ENCODE measurements at places on chromosomes 1 and 21.

DNA sequence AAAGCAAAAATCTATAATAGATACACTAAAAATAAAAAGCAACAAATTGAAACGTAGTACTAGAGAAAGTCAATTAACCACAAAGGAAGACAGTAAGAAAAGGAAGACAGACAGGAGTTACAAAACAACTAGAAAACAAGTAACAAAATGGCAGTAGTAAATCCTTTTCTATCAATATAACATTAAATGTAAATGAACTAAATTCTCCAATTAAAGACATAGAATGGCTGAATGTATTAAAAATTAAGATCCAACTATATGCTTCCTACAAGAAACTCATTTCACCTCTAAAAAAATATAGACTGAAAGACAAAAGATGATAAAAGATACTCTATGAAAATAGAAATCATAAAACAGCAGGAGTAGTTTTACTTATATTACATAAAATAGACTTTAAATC, 79.1 kb downstream of the CTH start:
- DNase-seq = no peak

- peak; percentile 39 for DNase-seq
Measured at GRCh38 chr1:42380586-42381279, at the start of gene RIMKLA. RIMKLA (plus strand) TSS chr1:42380792; CDS start chr1:42380935, 143 bp downstream.

DNA sequence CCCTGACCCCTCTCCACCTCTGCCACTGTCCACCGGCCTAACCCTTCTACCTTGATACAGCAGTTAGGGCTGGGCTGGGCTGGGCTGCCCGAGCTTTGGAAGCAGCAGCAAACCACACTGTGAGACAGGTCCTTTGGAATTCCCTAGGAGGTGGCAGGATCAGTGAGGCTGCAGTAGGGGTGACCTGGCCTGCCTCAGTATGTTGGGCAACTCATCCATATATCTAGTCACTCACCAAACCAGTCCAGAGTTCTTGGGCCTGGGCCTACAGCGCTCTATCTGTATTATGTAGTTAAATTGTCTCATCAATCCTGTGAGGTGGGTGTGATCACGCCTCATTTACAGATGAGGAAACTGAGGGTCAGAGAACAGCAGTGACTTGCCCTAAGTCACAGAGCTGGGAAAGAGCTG, 13.3 kb upstream of the SYNC start:
- DNase-seq = no peak

DNA sequence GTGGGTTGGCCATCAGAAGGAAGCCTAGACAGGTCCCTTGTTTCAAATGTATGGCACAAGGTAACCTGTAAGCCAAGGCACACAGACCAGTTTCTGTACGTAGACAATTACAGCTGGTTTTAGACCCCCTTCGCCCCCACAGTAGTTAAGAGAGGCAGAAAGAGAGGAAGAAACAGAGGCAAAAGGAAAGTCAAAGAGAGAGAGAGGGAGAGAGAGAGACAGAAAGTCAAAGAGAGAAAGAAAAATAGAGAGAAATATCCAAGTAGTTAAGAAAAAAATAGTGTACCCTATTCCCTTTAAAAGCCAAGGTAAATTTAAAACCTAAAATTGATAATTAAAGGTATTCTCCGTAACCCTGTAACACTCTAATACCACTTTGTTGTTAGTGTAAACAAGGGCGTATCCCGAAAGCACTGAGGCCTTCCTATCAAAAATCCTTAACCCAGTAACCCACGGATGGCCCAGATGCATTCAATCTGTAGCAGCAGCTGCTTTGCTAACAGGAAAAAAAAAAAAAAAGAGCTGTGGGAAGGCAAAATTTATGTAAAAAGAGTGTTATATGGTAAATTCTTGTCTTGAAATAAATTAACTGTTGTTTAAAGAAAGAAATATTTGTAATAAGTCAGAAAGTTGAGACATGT, 49.4 kb downstream of the ADCY10 start:
- no peak for DNase-seq

GRCh38 chr1:17627239-17628052, 87.9 kb downstream of the ARHGEF10L start:
- no peak for DNase-seq

DNA sequence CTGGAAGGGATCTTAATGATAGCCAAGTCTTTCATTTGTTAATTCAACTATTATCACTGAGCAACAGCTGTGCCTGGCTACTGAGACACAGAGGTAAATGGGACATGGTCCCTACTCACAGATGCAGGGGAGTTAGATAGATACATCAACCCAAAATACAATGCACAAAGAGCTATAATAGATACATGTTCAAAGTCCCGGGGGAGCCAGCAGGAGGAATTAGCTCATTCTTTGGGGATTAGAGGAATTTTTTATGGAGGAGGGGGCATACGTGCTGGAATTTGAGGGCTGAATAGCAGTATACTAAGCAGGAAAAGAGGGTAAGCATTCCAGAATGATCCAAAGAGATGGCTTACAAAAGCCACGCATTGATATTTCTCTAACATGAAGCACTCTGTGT, 34.6 kb downstream of the C8B start:
- no peak for DNase-seq

- DNase-seq = peak; percentile 31
Measured at GRCh38 chr1:46613661-46614603, 2.7 kb downstream of the MOB3C start.

- DNase-seq = no peak
Measured at GRCh38 chr1:2027961-2028583, 8.9 kb downstream of the GABRD start.

DNA sequence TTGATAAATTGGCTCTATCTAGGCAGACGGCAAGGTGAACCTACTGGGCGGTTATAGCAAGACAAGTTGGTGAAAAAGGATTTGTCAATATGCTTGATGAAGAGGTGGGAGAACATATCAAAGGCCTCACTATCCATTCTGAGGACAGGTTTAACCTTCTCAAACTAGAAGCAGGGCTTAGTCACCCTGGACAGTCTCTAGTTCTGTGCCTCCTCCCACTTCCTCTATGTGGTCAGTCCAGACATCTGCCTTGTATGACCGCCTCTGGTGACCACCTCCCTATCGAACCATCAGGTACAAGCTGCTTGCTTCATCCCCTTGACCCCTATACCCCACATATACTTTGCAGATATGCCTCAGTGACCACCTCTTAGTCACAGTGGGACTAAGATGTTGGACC, 2.3 kb upstream of the SCYL3 start:
- DNase-seq = no peak

DNA sequence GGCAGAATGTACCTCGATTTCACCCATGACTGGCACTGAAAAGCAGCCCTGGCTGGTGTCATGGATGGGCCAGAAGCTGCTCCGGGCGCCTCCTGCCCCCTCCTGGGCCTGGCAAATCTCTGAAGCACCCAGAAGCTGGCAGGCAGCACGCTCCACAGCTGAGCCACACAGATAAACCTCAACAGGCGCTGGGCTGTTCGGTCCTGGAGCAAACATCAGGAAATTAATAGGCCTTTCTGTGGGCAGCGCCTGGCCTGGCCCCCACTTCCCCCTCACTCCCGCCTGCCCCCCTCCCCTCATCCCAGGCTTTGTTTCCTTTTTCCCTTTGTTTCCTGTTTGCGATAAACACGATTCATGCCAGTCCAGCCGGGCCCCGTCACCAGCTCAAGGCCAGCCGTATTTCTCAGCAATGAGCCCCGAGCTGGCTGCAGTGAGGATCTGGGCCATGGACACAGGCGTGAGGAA, 20.1 kb upstream of the DISP3 start:
- no peak for DNase-seq

DNA sequence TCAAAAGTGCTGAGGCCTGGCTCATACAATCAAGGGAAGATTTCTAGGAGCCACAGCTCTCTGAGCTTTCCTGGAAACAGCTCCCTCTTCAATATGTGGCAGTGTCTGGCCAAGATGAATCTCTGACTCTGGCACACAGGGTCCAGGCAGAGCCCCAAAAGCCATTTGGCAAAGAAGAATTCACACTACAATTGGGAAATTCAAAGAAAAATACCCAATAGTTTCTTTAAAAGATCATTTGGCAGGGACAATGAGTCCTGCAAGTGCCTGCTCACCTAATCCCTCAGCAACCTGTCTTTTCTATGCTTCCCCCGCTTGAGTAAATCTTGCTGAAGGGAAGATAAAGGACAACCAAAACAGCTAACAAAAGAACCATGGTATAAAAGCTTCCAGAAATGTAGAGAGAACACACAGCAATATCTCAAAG, 124.6 kb downstream of the TGFBR3 start:
- no peak for DNase-seq

GRCh38 chr1:200706111-200706814, 32.4 kb upstream of the CAMSAP2 start:
- no peak for DNase-seq

DNA sequence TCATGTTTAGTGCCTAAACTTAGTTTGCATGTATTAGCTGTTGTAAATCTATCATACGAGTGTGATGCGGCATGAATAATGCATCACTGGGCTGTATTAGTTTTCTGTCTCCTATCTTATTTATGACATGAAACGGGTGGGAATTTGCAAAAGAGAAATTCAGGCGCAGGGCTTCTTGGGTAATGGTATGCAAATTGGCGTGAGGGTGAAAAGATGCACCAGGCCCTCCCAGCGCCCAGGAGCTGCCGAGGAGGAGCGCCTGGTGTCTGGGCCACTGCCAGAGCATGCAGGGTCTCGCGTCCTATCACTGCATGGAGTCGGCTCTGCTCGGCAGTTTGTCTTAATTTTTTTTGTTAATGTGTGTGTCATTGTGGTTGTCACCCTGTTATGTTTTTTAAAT, 82.9 kb upstream of the ACTL8 start:
- no peak for DNase-seq

DNA sequence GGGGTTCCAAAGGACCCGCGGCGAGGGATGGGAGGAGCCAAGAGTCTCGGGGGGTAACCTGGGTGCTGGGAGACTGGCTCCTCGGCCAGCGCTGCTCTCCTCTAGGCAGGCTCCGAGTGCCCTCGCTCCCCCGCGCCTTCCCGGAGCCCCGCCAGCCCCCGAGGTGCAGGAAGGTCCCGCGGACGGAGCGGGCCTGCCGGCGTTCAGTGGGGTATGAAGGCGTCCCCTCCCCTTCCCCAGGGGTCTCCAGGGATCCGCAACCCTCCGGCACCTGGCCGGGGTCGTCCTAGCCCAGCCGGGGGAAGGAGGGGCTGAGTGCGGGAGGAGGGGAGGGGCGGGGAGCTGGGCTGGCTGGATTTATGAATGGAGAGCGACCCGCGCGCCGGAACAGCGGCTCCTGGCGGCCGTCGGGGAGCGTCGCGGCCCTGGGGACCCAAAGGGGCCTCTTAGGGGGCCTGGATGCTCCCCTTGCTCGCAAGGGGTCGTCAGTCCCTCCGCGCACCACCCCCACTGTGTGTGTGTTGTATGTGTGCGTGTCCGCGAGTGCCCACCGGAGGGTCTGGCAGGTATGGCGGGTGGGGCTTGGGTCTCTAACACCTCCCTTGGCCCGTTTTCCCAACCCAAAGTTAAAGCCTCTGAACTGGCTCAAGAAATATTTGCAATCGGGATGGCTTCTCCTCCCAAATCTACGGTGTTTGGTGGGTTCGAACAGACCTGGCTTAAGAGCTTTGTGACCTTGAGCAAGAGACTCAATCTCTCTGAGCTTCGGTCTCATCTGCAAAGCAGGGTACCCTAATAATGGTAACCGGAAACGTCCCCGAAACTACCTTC, 642 bp downstream of the HCRTR1 start:
- DNase-seq = peak; percentile 37

GRCh38 chr1:51627672-51628071, 10.8 kb downstream of the OSBPL9 start:
- no peak for DNase-seq

GRCh38 chr1:91133248-91133647, 111.4 kb upstream of the ZNF644 start:
- no peak for DNase-seq

GRCh38 chr1:27666791-27667254, 5.2 kb downstream of the IFI6 start:
- DNase-seq = no peak

- DNase-seq = no peak
Measured at GRCh38 chr21:46613391-46613790, 8.5 kb upstream of the S100B start.

- DNase-seq = no peak
Measured at GRCh38 chr1:79325126-79325525, 318.6 kb upstream of the ADGRL4 start.

DNA sequence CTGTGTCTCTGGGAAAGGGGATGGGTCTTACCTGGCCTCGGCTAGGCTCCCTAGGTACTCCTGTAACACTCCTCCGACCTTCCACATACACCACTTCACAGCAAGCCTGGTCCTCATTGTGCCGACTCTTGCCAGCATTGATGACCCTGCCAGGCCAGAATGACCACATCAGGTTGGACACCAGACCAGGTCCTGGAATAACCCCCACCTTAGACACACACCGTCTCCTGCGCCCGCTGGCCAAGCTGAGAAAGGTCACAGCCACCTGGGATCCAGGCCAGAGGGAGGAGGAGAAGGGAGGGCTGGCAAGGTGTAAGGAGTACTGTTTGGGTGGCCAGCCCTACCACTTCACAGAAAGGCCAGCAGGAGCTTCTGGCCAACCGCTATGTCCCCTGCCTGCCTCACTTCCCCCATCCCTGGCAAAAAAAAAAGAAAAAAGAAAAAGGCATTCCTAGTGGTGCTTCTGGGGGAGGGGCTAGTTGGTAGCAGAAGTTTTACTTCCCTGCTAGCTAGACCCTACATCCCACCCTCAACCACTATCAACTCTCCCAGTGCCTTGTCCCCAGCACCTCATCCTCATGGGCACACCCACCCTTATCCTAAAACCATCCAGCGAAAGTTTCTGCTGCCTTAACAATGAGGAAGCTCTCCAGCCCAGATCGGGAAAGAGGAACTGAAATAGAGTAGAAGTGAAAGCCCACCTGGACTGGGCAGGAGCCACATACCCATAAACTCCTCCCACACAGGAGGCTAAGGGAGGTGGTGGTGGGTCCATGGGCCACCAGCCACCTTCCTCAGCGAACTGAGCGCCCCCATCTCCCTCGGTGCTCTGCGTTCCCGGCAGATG, 1.4 kb downstream of the PPM1J start:
- DNase-seq = no peak

- DNase-seq = peak; percentile 81
Measured at GRCh38 chr1:205229399-205229871, 1.7 kb downstream of the TMCC2 start.

DNA sequence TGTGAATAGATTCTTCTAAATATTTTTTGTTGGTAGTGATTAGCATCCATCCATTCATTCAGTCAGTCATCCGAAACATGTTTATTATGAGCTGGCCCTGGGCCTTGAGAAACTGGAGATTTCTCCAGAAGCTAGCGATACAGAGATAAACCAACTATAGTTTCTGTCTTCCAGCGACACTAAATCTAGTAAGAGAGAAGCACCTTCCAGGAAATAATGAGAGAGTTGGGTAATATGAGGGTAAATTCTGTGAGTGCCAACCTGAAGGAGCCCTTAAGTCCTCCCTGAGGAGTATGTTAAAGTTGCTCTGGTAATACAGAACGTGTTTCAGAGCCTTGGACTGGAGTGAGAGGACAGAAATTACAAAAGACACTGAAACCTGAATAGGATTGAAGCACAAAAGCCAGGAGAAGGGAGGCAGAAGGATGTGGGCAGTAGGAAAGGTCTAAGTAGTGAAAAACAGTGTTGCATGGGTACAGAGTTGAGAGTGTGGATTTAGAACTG, 59.8 kb downstream of the RBM11 start:
- DNase-seq = no peak

All from stimulated activated CD4-positive, alpha-beta T cell treated with anti-CD3 and anti-CD28 coated beads, Interleukin-1b, Interleukin-23, amount 100 ng/mL, for 48 hours (primary cell).